ENCODE measurements at places on chromosomes 12 and 14. TPM values are rescaled to one million over a fixed set of nuclear protein-coding genes. Genes with fewer than 3 reads are reported as not detected.

- no peak for DNase-seq
Measured at GRCh38 chr12:100995201-100995600, 200.6 kb downstream of the ANO4 start.

GRCh38 chr12:119989731-119990381 lies 820 bp downstream of the BICDL1 start:
- peak; percentile 85 for DNase-seq

DNA sequence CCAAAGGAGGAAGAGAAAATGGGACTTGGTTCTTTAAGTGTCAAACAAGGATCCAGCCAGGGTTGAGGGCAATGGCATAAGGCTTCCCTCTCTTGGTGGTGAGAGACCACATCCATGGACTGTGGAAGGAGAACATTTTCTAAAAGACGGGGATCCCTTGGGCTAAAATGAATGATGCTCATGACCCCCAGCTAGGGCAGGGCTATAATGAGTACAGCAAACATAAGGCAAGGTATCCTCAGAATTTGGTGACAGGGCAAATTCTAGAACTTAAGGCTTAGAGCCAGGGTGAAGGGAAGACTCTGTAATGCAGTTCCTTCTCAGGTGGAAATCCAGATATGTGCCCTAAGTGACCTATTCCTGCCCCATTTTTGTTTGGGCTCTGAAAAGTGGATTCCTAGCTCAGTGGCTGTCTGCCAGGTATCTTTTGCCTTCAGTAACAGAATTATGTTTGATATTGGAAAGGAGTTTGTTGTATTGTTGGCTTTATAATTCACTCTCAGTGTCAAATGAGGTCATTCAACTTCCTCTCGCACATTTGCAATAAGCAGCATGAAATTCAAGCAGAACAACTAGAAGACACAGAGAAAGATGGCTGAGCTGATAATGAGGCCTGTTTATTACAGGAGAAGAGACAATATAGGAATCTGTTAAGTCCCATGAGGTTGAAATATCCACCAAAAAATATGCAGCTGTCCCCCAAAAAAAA lies 76.8 kb downstream of the DAD1 start:
- DNase-seq = no peak

- peak; percentile 18 for DNase-seq
Measured at GRCh38 chr12:50635364-50635763, 128.5 kb upstream of the ATF1 start.

DNA sequence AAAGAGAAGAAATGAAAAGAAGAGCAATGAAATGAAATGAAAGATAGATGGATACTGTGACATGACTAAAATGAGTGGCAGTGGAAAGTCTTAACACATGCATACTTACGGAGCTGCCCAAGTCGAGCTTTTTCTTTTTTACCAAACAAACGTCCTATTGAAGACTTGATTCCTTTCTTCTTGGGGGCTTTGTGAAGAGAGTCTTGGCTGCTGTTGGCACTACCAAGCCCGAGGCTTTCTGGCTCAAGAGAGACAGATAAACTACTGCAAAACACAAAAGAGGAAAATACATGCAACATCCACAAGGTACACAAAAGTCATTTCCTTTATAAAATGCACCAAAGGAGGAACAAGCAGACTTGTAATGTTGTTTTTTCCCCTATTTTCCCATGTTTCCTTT lies 261.2 kb downstream of the ACSS3 start:
- no peak for DNase-seq

DNA sequence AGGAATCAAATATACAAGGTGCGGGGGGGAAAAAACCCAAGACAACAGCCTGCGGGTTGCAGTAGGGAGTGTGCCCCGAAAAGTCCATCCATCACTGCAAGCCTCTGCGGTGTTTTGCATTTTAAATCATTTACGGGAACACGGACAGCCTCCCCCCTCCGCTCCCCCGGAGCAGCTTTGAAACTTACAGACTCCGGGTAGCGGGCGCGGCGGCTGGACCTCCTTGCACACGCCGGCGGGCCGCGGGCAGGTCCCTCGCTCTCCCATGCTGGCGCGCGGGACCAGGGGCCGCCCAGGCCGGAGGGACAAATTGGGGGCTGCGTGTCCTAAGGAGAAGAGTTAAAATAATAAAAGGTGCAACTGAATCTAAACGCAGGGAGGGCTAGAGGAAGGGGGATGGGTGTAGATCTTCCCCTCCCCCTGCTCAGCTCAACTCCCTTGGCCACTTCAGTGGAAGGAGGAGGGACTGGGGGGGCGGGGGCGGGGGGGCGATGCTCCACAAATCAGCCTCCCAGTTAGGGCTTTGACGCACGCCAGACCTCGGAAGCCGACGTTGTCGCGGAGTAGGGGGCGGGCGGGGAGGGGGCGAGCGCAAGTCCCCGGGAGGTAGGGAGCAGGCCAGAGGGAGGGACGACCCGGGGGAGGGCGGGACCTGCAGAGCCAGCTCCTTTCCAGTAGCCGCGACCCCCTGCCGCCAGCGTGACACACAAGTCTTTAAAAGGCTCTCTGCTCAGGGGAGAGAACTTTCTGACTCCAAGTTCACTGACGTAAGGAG lies at the start of gene KCNJ8:
TSS of gene KCNJ8 (minus strand) at position 349 of the 775 bp plus-strand sequence. CDS start 1,090 bp downstream, outside the sequence.
- peak; percentile 90 for DNase-seq

Gene OR6C75
- polyA plus RNA-seq = not detected

Gene CELA1
- polyA plus RNA-seq = not detected

GRCh38 chr14:67668559-67668958 lies 5.9 kb downstream of the VTI1B start:
- no peak for DNase-seq

Gene ESPL1
- 0.29 TPM for polyA plus RNA-seq

Gene CCDC175
- not detected for polyA plus RNA-seq

Gene BICDL1
- polyA plus RNA-seq = 0.44 TPM

Gene RDH16
- polyA plus RNA-seq = 0.12 TPM

- DNase-seq = no peak
Measured at GRCh38 chr12:25524366-25524765, 28.7 kb downstream of the LMNTD1 start.

DNA sequence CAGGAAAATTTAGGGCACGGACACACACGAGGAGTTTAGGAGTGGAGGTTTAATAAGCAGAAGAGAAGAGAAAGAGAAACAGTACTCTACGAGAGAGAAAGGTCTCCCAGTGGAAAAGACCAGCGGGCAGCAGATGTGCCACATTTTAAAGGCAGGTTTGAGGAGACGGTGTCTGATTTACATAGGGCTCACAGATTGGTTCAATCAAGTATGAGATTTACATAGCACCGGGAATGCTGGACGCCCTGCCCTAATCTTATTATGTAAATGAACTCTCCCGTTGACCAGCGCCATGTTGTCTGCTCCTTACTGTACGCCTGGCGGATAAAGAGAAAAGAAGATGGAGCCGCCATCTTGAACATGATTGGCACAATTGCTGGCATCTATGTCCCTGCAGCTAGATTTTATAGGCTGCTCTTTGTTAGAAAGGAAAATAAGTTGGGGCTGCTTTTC lies 17.9 kb downstream of the NFKBIA start:
- DNase-seq = peak; percentile 54

DNA sequence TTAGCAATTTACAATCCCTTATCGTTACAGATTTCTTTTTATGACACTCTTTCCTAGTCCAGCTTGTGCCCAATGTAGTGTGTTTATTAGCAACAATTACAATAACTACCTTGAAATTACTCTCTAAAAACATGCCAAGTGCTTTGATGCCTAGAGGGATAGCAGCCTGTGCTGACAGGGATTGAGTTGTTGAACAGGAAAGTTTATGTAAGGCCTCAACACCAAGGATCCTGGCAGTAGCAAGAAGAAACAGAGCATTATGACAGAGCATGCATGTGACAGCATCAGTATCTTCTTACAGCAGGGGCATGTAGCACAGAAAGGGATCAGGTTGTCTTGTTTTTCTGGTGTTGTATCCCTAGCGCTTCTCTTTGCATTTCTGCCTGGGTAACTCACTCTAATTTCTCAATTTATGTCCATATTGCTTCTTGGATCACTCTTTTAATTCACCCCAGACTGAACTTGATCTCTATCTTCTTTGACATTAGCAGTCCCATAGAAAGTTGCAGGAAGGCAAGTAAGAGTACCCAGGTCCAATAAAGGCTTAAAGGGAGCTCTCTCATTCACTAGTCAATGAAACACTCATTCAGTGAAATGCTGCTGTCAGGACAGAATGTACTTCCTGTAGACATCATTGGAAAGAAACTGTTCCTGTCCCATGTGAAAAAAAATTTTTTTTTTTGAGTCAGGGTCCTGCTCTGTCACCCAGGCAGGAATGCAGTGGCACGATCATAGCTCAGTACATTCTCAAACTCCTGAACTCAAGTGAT lies 220.0 kb upstream of the GRIP1 start:
- no peak for DNase-seq

Gene RFX4
- polyA plus RNA-seq = 0.01 TPM

GRCh38 chr14:103879118-103879569 lies 31.8 kb upstream of the PPP1R13B start:
- no peak for DNase-seq

GRCh38 chr12:52149651-52150241 lies 42.1 kb downstream of the KRT80 start:
- DNase-seq = no peak

Gene DAD1
- polyA plus RNA-seq = 82.4 TPM

Gene FBXO33
- polyA plus RNA-seq = 2.9 TPM

GRCh38 chr12:46266869-46267574 lies 1.8 kb downstream of the SLC38A1 start:
- peak; percentile 46 for DNase-seq

- no peak for DNase-seq
Measured at GRCh38 chr12:64099397-64099796, 122.7 kb downstream of the KICS2 start.

DNA sequence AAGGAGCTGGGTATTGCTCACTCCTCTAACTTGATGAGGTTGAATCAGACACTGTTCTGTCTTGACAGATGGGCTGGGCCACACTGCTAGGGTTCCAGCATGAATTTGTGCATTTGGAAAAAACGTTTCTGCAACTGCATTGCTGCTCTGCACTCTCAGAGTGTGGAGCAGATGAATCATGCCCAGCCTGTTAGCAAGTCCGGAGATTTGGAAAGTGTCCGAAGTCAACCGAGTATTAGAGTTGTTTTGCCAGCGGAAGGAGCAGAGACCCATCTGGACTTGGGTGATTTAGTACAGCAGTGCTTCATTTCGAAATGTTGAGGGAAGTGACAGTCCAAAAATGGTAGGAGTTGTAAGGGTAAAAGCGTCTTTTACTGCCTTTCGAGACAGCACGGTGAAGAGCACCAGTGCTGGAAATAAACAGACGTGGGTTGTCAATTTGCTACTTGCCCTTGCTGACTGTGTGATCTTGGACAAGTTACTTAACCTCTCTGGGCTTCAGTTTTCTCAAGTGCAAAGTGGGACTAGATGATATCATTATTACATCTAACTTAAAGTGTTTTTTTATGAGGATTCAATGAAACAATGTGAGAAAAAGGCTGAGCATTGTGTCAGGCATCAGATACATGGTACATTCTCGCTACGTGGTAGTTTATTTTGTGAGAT lies 139.5 kb downstream of the CHST11 start:
- DNase-seq = peak; percentile 41

Gene PEBP1
- 535 TPM for polyA plus RNA-seq

Gene ZNF84
- polyA plus RNA-seq = 4.6 TPM

Gene HOXC12
- polyA plus RNA-seq = not detected

Gene NID2
- polyA plus RNA-seq = 15.1 TPM

Gene SLC15A4
- 15.6 TPM for polyA plus RNA-seq

DNA sequence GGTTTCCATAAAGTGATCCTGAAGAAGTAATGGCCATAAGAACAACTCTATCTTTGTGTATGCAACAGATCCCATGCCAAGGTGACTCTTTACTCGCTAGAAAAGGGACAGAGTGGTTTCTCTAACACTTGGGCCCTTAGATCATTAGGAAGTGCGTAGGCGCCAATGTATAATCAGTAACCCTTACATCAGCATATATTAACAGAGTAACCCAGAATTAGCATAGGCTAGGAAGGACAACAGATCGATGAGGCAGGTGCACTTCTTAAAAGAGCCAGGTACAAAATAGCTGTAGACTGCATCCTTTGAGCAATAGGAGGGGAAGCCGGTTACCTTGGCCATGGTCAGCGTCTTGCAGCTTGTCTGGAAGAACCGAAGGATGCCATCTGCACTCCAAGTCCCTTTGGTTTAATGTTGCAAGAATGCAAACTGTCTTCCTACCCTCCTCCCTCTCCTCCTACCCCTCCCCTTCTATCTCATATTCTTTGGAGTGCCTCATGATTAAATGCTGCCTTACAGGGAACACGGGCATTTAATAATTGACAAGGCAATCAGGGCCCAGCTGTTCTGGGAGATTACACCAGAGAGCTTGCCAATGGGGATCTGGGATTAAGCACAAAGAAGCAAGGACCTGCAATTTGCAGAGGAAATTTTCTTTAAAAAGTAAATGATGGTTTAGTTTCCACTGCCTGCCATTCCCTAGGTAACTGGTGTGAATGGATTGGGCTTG lies 8.0 kb downstream of the GSG1 start:
- no peak for DNase-seq

GRCh38 chr12:130838284-130838950 lies 633 bp downstream of the STX2 start:
- DNase-seq = no peak

Gene OR4K1
- not detected for polyA plus RNA-seq

DNA sequence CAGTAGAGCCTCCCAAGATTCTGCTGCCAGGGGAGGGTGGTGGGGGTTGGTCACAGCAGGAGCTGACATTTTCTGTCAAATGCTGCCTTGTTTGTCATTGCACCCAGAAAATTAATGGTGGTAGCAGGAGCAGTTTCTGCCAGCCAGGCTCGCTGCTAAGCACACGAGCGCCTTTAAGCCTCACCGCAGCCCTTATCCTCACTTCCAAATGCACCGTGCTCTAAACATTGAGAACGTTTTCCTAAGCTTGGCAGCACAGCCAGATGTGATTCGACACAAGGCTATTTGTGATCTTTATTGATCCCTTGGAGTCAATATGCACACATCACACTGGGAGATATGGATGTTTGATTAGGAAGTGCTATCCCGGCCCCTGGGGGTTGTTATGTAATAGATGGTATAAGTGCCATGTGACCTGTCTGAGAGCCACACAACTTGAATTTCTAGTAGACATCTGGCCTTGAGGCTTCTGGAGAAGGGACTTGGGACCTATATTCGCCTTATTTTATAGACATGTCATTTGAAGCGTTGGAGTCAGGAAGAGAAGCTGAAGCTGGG lies 31.6 kb upstream of the BEGAIN start:
- DNase-seq = no peak

DNA sequence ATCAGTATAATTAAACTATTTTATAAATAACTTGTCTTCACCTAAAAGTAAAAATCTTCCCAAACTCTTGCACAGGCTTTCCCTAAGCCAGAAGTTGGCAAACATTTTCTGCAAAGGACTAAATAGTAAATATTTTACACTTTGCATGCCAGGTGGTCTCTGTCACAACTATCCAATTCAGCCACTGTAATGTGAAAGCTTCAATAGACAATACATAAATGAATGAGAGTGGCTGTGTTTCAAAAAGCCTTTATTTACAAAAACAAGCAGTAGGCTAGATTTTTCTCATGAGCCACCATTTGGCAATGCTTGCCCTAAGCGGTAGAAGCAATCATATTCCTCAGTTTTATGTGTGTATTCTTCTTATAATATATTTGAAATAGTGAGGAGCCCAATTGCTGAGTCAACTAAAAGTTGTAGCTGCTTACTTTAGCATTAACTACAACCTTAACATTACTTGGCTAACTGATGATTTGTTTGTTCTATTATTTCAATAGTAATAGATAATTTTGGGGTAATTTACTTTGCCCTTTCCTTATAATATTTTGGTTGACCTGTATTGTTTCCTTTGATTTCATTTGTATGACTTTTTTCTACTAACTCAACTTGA lies 236.0 kb upstream of the SYT1 start:
- DNase-seq = no peak
